ENCODE measurements at places on chromosomes 7 and 10.

GRCh38 chr10:58734116-58734515 lies 221.4 kb downstream of the BICC1 start:
- no peak for DNase-seq

DNA sequence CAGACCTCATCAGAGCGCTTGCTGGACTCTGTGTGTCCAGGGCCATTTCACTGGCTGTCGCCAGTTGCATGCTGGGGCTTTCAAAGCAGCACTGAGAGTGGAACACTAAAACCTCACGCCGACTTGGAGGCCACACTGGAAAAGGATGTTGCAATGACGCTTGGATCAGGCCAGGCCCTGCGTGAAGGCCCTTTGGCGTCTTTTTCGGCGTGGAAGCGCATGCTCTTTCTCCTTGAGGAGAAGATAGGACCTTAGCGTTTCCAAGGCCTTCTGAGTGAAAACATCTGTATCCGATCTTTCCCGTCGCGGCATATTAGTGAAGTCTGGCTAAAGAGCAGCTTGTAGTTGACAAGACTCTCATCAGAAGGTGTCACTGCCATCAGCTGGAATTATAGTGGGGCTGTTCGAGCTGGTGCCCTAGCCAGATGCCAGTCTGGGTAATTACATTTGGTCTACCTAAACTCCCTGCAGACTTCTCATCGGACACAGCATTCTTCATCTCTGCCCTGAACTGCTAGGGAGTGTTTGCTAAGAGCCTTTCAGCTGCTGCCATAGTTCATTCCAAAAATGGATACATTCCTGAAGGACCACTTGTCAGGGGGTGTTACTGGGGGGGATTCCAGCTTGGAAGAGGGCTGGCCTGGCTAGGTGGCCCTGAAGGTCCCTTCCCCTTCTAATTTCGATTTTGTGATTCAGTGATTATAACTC lies 167.7 kb upstream of the TCF7L2 start:
- DNase-seq: no peak

GRCh38 chr10:58350619-58351323 lies 16.0 kb downstream of the UBE2D1 start:
- DNase-seq: no peak

- DNase-seq: no peak
Observed at GRCh38 chr10:119608316-119609155, 11.8 kb upstream of the TIAL1 start.

DNA sequence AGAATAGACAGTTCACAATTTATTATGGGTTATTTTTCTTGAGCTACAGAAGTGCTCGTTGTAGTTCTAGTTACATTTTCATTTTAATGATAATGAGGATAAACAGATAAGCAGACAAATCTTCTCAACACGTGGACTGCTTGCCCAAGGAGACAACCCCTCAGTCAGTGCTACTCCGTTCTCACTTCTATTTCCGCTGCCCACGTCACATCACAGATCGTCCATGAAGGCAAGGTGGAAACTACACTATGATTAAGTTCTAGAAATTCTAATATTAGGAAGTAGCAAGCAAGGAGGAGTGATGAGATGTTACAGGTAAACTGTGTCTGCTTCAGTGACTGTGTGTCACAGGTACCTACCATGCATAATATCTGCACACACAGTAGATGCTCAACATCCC lies 210.5 kb downstream of the CHCHD3 start:
- no peak for DNase-seq

GRCh38 chr7:45048748-45049147 lies 40.0 kb downstream of the NACAD start:
- no peak for DNase-seq

DNA sequence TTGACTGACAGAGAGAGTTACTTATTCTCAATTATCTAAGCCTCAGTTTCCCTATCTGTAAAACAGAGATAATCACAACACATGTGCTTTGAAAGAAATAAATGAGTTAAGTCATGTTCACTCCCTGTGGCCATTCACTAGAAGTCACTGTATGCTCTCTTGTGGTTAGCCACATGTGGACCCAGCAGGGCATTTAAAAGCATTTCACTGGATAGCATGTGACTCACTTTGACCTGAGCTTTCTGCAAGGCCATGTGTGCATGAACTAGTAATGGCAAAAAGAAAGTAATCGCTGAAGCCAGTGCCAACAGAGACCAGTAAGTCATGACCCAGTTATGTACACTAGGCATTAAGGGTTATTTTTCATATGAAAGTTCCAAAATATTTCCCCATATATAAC lies 557.0 kb upstream of the IGFBP3 start:
- DNase-seq: no peak

GRCh38 chr7:138338361-138338760 lies 121.7 kb upstream of the TRIM24 start:
- DNase-seq: no peak

- no peak for DNase-seq
Observed at GRCh38 chr7:139099172-139099947, 10.2 kb downstream of the ZC3HAV1 start.

- DNase-seq: no peak
Observed at GRCh38 chr7:37577412-37577811, 106.2 kb upstream of the GPR141 start.

GRCh38 chr10:102785818-102786217 lies 42.1 kb downstream of the WBP1L start:
- no peak for DNase-seq

DNA sequence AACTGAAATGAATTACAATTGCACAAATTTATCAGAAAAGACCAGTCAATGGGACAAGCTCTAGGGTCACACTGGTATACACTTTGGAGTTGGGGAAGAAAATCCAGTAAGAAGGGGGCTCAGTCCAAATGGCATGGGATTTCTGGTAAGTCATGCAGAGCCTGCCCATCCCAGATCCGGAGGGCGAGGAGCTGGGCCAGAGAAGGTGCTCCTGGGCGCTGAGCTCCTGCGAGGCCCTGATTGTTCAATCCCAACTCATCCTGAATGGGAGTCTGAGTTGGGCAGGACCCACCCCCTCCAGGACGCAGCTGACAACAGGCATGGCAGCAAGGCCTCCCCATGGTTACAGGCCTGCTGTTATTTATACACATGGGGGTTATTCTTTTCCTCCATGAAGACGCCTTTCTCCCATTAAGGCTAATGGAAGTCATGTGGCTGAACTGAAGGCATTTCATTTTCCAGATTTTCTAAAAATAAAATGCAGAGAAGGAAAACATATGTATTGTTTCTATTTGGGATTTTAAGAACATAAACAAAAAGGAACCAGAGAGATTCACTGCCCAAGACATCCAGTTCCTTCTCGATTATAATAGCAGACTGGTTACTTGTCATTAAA lies 91.1 kb upstream of the ADAM12 start:
- no peak for DNase-seq

GRCh38 chr7:140998715-140999114 lies 16.0 kb downstream of the MRPS33 start:
- DNase-seq: no peak

DNA sequence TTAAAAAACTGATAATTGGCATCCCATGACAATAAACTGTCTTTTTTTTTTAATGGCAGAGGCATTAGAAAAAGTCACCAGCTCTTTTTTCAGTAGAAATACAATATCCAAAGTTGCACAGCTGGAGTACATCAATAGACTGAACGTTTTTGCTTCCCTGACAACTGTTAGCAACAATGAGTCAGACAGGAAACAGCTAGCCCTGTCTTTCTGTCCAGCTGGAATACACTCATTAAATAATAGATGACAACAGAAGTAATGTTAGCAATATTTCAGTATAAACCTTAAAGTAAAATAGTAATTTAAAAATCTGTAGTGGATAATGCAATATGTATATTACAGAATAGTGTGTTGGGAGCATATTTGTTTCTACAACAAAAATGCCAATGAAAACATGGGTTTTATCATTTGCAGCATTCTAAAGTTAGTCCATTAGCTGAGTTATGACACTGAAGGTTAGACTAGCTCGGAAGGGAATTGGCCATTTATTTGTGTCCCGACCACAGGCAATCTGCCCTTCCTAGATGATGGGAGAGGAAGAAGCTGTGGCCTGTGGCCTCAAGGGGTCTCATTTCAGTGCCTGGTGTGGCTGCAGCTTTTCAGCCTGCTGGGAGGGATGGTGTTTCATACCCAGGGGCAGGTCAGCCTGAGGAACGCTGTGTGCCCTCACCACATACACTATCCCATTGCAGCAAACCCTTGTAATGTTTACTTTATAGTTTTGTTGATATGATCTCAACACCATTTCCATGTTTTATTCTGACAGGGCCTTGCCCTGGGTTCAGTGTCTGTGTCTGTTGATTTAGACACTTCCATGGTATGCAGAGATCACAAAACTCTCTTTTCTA lies 173.3 kb downstream of the SLC16A9 start:
- no peak for DNase-seq

GRCh38 chr10:17708821-17709220 lies 43.2 kb upstream of the TMEM236 start:
- DNase-seq: no peak

DNA sequence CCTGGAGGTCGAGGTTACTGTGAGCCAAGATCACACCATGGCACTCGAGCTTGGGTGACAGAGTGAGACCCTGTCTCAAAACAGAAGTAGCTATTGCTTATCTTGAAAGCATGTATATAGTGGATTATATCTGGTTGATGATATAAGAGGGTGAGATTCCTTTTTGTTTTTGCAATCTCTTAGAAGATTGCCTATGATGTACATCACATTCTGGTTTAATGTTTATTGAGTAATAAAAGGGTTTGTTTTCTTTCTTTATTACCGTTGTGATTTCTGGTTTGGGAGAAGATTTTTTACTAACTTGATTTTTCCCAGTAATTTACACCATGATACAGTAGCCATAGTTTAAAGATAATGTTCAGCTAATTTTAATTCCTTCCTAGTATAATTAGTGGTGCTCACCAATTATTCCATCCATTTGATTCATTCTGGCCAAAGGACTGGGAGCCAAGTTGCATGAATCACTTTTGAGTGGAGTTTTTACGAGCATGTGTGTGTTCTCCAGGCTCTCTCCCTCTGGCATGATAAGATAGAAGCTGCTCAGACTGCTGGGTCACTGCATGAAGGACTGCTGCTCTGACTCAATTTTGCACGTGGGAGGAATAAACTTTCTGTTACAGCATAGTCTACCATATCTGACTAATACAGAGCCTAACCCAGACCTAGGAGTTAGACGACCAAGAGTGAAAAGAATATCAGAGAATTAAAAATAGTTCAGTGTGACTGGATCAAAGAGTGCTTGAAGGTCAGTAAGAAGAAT lies 13.5 kb upstream of the TSPAN13 start:
- peak; percentile 53 for DNase-seq

- no peak for DNase-seq
Observed at GRCh38 chr10:17585016-17585415, 32.2 kb downstream of the HACD1 start.

GRCh38 chr7:24134535-24134934 lies 149.5 kb upstream of the NPY start:
- DNase-seq: no peak

GRCh38 chr10:80491251-80492102 lies 37.4 kb downstream of the TSPAN14 start:
- no peak for DNase-seq

DNA sequence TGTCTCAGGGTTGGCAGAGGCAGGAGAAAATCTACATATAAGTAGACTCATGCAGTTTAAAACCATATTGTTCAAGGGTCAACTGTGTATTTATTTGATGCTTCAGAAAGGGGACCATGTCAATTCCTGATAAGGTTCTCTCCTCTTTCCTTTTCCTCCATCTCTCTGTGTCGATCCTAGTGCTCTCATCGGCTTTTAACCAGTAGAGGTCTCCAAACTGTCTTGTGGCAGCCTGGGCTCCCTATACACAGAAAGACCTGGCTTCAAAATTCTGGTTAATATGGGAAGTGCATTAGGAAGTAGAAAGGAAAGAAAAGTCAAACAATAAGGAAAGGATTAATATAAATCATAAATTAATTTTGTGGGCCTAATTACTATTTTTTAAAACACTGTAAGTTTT lies 304.4 kb upstream of the C7orf33 start:
- no peak for DNase-seq

GRCh38 chr7:70374772-70375533 lies 757.0 kb upstream of the GALNT17 start:
- no peak for DNase-seq

- peak; percentile 63 for DNase-seq
Observed at GRCh38 chr7:128266883-128267594, 26.0 kb downstream of the LEP start.

DNA sequence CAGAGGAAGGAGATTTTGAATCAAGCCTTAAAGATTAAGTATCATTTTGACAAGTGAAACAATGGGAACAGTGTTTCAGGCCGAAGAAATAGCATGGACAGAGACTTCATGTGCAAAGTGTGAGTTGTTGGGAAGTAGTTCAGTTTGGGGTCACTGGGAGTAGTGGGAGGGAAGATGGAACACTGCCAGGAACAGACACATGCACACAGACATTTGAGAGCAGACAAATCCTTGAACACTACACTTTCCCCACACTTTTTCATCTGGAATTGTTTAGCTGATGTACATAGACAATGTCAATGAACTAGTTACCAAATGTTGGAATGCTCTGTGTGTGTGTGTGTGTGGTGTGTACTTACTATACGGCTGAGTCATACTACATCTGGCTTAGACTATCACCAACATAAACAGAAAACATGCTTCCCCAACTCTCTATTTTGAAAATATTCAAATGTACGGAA lies 52.4 kb upstream of the LRRC17 start:
- DNase-seq: no peak

- DNase-seq: no peak
Observed at GRCh38 chr7:71886046-71886445, 526.1 kb downstream of the CALN1 start.

- no peak for DNase-seq
Observed at GRCh38 chr10:86756511-86757112, at the start of gene BMPR1A. BMPR1A (plus strand) TSS chr10:86756619; CDS start chr10:86876019, 119,400 bp downstream.

- DNase-seq: no peak
Observed at GRCh38 chr7:40815022-40815421, 680.2 kb downstream of the SUGCT start.

DNA sequence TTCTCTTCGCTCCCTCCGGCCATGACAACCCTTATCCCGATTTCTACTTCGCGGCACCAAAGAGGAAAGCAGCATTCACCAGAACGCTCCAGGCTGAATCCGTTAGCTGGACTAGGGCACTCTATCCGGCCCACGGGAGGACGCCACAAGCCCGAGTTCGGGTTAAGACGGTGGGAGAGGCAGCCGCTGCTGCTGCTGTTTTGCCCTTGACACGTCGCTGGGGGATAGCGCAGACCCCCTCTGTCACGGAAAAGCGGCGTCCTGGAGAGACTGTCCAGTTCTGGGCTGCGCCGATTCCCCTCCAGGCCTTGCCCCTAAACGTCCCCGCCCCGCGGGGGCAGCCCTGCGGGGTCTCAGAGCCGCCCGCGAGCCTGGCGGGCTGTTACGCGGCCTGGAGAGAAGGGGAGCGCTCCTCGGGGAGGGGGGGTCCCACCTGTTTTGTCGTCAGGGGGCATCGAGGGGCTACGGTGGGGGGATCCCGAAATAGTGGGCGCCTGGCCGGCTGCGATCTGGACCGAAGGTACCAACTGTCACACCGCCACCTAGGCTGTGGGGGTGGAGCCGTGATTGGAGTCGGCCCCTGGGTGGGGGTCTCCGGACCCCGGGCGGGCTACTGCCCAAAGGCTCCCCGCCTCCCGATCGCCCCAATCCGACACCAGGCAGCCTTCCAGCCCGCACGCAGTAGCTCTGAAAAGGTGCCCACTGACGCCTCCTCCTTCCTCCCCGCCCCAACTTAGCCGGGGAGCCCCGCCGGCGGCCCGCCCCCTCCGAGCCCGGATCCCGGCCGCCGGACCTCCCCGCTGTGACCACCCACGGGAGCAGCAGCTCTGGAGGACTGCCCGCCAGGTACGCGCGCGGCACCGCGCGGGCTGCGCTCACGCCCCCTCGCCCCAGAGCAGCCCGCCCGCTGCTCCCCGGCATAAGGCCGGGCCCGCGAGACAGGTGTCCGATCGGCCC lies 772 bp downstream of the SGMS1 start:
- DNase-seq: no peak

- DNase-seq: no peak
Observed at GRCh38 chr7:146772601-146773000, 656.0 kb downstream of the CNTNAP2 start.
